Right lung (tissue), 10 donors: ENCODE measurements at places on chromosomes 7 and 10.

- no peak for DNase-seq
Measured at GRCh38 chr7:131117439-131117838, 210.2 kb upstream of the MKLN1 start.

- DNase-seq, result no peak
Measured at GRCh38 chr7:1361756-1362125, 97.5 kb downstream of the MICALL2 start.

DNA sequence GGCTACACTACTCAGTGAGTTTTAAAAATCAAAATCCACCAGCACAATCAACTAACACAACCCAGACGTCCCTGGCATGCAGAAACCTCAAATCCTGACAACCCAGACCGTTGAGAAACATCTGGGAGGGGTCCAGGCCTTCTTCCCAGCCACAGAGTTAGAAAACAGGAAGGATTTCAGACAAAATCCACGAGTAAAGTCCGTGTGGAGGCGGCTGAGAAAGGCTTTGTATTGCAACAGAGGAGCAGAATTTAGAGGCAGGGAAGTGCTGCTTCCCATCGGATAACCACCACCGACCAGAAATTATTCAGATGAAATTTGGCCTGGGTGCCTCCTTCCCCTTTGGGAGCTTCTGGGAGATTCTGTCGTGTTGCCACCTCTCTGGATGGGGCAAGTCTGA, 61.5 kb downstream of the TNS3 start:
- no peak for DNase-seq

- peak; percentile 56 for DNase-seq
Measured at GRCh38 chr10:132023092-132023811, 41.5 kb upstream of the BNIP3 start.

GRCh38 chr10:20406281-20407104, 490.6 kb downstream of the NEBL start:
- peak; percentile 97 for DNase-seq
